ENCODE measurements at places on chromosomes 4 and X.

DNA sequence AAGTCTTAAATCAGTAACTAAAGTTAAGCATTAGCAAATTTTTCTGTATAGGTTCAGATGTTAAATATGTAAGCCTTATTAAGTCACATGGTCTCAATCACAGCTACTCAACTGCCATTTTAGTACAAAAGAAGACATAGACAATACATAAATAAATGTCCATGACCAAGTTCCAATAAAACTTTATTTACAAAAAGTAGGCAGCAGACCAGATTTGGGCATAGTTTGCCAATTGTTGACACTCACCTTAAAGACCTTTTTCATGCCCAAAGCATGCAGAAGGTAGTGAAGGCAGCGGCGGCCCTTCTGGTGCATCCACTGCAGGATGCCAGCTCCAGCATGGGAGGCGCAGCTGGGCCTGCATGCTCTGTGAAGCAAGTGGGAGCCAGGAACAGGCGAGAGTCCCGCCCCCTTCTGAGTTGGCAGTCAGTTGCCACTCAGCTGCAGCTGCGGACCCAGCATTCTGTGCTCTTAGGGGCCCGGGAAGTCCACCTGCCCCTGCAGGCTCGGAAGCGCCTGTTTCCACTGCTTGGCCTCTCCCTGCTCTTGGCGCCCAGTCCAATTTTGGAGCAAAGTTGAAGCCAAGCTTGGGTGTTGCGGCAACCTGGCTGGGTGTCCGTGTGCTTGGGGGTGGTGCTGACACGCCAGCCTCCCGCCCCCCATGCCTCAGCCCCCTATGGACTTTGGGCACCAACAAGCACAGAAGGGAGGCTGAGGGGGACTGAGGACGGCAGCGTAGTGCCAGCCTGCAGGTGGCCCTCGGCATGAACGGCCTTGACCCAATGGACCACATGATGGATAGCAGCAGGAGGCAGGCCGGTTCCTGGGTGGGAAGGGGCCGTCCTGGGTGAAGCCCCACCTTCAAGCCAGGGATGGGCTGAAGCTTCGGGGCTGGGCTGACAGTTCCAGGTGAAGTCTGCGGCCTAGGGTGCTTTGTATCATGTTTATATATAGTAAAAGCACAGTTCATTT, 42.4 kb upstream of the PABPC4L start:
- DNase-seq: no peak

- peak; percentile 73 for DNase-seq
Observed at GRCh38 chr4:8218371-8219031, 19.4 kb downstream of the SH3TC1 start.

DNA sequence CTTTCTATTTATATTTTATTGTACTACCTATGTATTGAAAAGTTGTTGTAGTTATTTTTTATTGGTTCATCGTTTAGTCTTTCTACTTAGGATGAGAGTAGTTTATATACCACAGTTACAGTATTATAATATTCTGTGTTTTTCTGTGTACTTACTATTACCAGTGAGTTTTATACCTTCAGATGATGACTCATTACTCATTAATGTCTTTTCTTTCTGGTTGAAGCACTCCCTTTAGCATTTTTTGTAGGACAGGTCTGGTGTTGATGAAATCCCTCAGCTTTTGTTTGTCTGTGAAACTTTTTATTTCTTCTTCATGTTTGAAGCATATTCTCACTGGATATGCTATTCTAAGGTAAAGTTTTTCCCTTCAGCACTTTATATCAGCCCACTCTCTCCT, 7.7 kb downstream of the LUZP4 start:
- DNase-seq: no peak

DNA sequence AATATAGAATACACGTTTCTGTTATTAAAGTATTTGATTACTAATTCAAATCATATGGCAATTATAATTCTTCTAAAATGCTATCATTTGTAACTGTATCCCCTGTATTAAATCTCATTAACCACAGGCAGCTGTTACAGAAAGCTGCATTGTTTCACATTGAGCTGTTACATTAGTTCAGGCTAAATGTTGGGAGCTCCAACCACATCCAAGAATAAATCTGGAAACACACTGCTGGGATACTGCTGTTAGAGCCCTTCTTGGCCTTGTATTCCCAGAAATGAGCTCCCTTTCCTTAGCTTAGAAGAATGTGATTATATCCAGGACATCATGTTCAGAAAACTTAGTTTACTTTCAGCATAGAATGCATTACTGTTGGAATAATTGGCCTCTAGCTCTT, 48.2 kb downstream of the GUCY1B1 start:
- DNase-seq: no peak

- DNase-seq: no peak
Observed at GRCh38 chrX:1679238-1679637, 64.4 kb downstream of the ASMT start.

GRCh38 chrX:133175605-133176004, 42.5 kb downstream of the TFDP3 start:
- peak; percentile 80 for DNase-seq

DNA sequence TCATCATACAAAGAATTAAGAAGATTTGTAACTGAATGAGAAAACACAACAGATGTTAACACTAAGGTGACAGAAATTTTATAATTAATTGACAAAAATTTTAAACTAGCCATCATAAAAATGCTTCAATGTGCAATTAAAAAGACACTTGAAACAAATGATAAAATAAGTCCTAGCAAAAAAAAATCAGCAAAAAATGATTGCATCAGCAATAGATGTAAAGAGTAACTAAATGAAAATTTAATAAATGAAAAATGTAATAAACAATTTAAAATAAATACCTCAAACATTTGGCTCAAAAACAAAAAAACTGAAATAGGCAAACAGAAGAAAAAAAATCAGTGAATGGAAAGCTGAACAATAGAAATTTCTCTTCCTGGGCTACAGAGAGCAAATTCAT, 380.7 kb upstream of the GALNTL6 start:
- no peak for DNase-seq

GRCh38 chrX:1928805-1929204, 313.9 kb downstream of the ASMT start:
- no peak for DNase-seq

- DNase-seq: no peak
Observed at GRCh38 chrX:12702509-12703091, 88.6 kb upstream of the PRPS2 start.

GRCh38 chr4:94453391-94453963, 1.7 kb downstream of the PDLIM5 start:
- peak; percentile 16 for DNase-seq

GRCh38 chrX:40064055-40064597, 33.6 kb downstream of the BCOR start:
- DNase-seq: no peak

DNA sequence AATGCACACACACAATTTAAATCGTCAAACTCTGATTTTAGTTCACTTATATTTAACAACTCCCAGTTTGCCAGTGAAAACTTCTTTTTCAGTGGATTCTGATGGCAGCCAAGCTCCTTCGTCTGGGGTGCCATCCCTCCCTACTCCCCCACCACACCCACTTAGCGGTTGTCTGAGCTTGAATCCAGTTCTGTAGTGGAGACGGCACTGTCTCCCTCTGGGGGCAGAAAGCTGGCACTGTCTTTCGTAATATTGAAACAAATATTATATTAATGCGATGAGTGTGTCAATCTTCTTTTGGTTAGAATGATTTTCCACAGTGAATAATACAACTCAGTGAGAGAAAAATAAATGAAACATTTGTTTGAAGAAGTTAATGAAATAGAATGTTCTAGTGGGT, 5.4 kb downstream of the MEPE start:
- DNase-seq: no peak

DNA sequence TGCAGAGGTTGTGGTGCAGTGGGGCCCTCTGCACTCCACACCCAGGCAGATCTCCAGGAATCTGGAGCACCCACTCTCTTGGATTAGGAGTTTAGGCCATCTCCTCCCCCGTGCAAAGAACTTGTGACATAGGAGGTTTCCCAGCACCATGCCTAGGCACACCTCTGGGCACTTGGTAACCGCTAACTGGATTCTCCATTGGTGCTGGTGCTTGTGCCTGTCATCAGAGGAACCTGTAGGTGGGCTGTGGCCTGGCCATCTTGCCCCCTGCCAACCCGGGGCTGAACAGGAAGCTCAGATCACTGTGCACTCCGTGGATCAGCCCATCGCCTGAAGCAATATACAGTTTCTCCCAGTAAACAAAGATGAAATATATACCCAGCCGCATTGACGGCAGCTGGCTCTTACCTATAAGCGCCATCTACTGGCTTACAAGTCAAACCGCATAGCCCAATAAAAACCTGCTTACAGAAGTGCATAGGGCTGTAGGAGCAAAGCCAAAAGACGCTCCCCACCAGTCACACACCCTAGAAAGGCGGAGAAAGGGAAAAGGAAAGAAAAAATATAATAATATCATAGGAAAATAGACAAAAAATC, 19.1 kb upstream of the TEX13B start:
- DNase-seq: peak; percentile 40

DNA sequence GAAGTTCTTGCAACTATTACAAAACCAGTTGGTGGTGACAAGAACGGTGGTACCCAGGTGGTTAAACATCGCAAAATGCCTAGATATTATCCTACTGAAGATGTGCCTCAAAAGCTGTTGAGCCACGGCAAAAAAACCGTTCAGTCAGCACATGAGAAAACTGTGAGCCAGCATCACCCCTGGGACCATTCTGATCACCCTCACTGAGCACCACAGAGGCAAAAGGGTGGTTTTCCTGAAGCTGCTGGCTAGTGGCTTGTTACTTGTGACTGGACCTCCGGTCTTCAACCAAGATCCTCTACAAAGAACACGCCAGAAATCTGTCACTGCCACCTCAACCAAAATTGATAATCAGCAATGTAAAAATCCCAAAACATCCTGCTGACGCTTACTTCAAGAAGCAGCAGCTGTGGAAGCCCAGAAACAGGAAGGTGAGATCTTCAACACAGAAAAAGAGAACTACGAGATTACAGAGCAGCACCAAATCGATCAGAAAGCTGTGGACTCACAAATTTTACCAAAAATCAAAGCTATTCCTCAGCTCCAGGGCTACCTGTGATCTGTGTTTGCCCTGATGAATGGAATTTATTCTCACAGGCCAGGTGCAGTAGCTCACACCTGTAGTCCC, 21.4 kb upstream of the SLC10A6 start:
- no peak for DNase-seq

- DNase-seq: no peak
Observed at GRCh38 chr4:174579421-174579820, 57.1 kb upstream of the HPGD start.

GRCh38 chr4:43564107-43564506, 671.6 kb downstream of the GRXCR1 start:
- DNase-seq: no peak

GRCh38 chr4:56512166-56512565, 6.6 kb downstream of the ARL9 start:
- no peak for DNase-seq

DNA sequence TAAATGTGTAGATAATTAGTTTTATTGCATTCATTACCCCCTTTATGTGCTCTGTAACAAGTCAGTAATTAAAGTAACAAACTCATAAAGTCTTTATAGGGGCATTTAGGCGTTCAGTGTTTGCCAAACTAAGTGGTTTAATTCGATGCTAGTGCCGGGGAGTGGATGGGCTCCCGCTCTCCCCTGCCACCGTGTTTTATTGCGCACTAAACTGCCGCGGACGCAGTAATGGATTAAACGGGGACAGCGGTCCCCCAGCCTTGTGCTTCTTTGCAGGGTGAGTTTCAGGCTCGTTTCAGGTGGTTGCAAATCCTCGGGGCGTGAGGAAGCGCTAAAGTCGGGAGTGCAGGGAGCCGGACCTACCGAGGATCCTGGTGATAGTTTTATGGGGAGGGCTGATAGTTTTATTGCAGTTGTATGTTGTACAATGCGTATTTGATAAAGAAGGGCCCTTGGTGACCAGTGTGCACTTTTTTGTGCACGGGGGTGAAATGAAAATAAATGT, 1.6 kb upstream of the PHOX2B start:
- DNase-seq: no peak

DNA sequence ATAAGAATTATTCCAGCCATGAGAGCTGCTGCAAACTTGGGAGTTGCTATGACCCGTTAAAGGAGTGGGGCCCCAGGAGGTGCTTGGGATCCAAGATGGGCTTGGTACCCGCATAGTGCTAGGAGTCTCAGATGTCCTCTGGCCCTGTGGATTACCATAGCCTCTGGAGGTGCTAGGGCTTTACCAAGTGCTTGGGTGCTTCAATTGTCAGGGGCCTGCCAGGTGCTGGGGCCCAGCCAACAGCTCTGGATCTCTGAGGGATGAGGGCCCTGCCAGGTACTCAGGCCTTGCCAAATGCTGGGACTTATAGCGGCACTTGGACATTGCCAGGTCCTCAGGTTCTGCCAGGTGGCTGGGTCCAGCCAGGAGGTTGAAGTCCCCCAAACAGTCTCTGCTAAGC, 32.0 kb upstream of the USP51 start:
- no peak for DNase-seq

DNA sequence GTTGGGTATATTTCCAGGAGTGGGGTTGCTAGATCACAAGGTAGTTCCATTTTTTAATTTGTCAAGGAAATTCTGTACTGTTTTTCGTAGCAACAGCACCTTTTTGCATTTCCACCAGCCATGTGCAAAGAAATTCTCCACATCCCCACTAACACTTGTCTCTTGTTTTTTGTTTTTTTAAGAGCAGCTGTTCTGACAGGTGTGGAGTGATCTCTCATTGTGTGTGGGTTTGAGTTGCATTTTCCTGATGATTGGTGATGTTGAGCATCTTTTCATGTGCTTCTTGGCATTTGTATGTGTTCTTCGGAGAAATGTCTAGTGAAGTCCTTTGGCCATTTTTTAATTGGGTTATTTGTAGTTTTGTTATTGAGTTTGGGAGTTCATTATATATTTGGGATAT, 80.3 kb upstream of the PUDP start:
- DNase-seq: no peak

- DNase-seq: no peak
Observed at GRCh38 chrX:95762716-95763115, 921.9 kb upstream of the DIAPH2 start.

GRCh38 chrX:154419688-154420401, 8.5 kb downstream of the TAFAZZIN start:
- DNase-seq: no peak

GRCh38 chr4:54091637-54092404, 8.1 kb upstream of the GSX2 start:
- DNase-seq: peak; percentile 60

DNA sequence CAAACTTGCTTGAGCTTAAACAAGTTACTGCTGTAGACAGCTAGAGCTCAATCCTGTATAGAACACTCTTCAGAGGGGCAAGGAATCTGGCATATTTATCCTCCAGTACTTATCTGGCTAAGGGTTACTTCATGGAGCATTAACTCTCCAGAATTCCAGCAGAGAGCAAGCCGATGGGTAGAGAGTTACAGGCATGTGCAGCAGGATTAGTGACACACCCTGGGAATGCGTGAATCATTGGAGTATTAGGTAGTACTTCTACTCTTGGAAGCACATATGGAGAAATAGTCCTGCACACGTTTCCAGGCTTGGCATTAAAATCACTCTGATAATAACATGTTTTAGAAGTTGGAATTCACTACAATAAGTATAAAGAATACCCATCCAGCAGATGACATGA, 35.4 kb downstream of the GRXCR1 start:
- DNase-seq: no peak

- DNase-seq: no peak
Observed at GRCh38 chr4:88659890-88660208, 37.8 kb downstream of the NAP1L5 start.

GRCh38 chr4:140839406-140839805, 83.2 kb upstream of the TBC1D9 start:
- DNase-seq: no peak
